Activated naive CD8-positive, alpha-beta T cell treated with anti-CD3 and anti-CD28 coated beads, Interleukin-2, amount 50 U/mL, for 16 hours (primary cell): ENCODE measurements at places on chromosomes 5 and 9.

- no peak for DNase-seq
These were observed 108.3 kb downstream of the CETN3 start for GRCh38 chr5:90301248-90301647.

DNA sequence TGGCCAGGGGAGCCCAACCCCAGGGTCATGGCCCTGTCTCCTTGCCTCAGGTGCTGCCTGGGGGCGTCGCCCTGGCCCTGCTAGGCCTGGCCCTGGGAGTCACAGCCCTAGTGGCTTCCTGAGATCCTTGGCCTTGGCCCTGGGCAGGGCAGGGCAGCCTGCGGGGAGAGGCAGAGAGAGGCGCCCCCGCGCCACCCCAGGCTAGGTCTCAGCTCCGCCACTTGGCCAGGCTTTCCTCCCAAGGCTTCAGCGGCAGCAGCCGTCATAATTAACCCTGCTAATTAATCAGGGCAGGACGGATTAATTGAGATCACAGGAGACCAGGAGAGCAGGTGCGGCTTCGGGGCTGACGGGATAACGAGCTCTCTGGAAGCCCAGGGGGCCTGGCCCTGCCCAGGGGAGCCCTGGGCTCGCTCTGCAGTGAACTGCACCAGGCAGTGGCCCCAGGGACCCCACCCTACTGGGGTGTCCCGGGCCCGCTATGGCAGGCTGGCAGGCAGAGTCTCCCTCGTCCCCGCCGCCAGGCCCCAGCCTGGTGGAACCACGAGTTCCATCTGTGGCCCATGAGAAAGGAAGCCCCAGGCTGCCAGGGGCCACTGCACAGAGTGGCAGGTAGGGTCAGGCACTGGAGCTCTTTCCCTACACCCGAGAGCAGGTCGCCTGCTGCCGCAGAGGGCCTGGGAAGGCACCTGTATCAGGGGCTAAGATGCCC lies 269.6 kb downstream of the PBX3 start:
- DNase-seq: no peak

DNA sequence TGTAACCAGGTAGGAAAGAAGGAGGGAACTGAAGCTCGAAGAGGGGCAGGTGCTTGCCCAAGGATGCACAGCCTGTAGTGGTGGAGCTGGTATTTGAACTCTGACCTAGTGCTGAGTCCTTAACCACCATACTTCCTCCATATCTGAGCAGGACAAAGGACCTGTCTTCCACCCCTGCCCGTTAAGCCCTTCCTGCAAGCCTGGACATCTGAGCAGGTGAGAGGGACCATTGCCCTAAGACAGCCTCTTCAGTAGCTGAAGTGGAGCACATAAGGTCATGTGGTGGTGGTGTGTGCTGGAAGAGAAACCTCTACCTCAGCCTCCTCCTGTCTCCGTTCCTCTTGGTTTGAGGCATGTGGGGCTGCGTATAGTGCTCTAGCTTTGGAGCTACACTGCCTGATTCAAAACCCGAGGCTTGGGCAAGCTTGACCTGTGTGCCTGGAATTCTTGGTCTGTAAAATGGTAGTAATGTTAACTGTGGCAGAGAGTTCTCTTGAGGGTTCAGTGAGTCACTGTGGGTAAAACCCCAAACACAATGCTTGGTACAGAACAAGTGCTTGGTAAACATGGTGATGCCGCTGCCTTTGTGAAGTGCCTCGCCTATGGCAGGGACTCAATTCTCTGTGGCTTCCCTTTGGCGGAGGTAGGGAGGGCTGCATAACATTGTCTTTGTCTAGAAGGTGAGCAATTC lies 7.4 kb downstream of the GALNT10 start:
- peak; percentile 14 for DNase-seq

- DNase-seq: no peak
These were observed 111.2 kb downstream of the LRRC70 start for GRCh38 chr5:62689599-62690368.

GRCh38 chr5:57940236-57940635 lies 457.6 kb upstream of the ACTBL2 start:
- DNase-seq: no peak

- no peak for DNase-seq
These were observed 110.2 kb downstream of the DAPK1 start for GRCh38 chr9:87607859-87608258.

DNA sequence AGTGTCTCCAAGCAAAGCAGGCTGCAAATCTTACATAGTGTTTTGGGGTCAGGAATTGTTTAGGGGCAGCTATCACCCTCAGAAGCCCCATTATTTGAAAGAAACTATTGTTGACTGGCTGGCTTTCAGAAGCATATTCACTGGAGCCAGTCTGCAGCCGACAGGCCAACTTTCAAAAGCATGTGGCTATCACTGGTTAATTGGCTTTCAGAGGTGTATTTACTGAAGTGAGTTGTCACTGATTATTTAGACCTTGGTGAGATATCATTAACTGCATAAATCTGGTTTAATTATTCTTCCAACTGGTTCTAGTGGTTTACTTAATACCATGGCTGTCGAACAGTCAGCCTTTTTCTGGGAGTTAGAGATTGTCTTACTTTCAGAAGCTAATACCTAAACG lies 247.0 kb downstream of the CWC27 start:
- no peak for DNase-seq

DNA sequence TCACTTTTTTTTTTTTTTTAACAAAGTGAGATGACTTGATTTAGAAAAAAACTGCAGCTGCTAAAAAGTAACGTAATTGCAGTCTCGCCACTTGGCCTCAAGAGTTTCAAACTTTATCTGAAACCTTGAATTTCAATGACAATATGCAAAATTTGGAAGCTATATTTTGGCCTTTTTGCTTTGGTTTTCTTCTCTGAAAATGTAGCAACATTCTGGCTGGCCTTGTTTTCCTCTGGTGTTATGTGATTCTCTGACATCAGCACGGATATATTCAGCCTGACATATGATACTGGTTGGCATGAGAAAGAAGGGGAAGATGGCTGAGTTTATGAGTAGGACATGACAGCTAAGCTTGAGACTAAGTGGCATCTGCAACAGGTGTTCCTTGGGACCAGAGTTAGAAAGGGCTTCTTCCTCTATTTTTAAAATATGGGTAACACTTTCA lies 136.5 kb downstream of the MEF2C start:
- no peak for DNase-seq

- DNase-seq: no peak
These were observed 225.9 kb downstream of the PIK3R1 start for GRCh38 chr5:68441309-68442073.

DNA sequence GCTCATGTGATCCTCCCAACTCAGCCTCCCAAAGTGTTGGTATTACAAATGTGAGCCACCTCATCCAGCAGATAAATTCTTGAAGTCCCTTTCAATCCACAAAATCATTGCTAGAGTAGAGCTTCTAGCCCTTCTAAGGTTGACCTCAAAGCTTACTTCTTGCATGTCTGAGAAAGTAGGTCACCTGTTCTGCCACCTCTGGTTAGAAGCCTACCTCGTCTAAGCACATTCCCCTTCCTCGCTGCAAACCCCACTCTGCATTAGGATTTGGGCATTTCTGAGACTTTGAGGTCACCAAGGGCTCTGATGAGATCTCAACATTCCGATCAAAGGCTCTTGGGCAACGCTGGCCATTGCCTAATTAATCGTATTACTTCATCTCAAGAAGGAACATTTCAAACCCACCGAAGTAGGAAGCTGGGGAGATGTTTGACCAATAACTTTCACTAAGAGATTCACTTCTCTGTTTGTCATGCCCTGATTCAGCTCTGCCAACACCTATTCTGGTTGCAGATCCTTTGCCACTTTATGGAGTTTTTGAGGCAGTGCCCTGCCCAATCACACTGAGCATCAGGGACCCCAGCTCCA lies 8.6 kb downstream of the ADAM19 start:
- no peak for DNase-seq

GRCh38 chr9:4126996-4127395 lies 172.9 kb downstream of the GLIS3 start:
- no peak for DNase-seq

GRCh38 chr9:97615439-97616072 lies 17.6 kb downstream of the TSTD2 start:
- DNase-seq: no peak
